ENCODE measurements at places on chromosomes 4 and X.

GRCh38 chrX:72255445-72255844, 16.6 kb upstream of the ERCC6L start:
- no peak for DNase-seq

DNA sequence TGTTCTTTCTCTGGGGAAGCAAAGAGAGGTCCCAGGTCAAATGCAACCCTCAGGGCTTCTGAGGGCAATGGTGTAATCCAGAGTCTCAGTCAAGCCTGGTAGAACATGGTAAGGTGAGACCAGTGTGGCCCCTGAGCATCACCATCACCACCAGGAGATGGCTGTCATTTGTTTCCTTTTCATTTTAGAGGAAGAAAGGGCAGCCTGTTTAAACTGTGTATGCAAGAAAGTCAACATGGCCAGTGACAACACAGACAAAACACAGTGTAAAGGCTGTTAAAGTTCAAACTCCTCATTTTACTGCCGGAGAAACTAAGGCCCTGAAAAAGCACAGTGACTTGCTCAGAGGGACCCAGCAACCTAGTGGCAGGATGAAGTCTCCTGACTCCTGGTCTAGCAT, 2.0 kb upstream of the EDA start:
- no peak for DNase-seq

DNA sequence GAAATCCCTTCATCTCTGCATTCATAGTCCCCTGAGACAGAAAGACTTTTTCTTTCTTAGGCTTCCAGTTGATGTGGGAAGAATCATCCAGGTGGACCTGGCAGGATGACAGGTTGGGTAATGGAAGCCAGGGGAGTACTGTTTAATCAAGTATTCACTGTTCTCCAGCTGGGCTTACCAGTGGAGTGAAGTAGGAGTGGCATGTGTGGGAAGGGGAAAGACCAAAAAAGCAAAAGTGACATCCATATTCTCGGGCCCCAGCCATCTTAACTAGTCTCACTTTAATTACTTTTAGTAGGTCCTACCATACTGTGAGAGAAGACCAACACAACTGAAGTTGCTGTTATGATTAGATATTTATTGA, 18.5 kb downstream of the VSIG4 start:
- no peak for DNase-seq

DNA sequence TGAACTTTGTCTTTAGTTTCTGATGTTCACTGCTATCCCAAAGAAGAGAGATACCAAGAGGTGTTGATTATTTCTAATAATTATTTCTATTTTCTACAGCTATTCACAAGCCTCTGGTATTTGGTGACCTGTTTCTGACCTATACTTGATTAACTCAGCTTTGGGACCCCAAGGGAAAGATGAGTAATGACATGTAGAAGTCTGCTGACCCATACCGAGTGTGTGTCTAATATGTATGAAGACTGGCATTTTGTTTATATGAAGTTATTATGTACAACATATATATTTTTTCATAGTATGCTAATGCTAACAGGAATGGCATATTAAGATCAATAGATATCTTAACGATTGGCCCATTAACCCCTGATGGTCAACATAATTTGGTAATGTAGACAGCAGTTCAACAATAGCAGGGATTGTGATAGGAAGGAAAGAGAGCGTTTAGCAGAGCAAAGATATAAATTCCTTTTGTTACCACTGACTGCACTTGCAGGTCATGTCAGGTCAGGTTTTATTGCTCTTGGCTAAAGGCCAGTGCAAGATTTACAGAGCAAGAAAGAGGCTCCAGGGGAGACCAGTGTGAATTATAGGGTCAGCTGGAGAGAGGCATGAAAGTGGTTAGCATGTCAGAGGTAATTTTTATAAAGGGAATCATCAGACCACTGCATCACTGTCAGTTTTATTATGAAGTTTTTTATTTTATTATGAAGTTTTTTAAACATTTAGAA, 94.7 kb upstream of the DIPK2B start:
- DNase-seq = no peak

- DNase-seq = no peak
Observed at GRCh38 chr4:25433966-25434827, 57.1 kb downstream of the ANAPC4 start.

DNA sequence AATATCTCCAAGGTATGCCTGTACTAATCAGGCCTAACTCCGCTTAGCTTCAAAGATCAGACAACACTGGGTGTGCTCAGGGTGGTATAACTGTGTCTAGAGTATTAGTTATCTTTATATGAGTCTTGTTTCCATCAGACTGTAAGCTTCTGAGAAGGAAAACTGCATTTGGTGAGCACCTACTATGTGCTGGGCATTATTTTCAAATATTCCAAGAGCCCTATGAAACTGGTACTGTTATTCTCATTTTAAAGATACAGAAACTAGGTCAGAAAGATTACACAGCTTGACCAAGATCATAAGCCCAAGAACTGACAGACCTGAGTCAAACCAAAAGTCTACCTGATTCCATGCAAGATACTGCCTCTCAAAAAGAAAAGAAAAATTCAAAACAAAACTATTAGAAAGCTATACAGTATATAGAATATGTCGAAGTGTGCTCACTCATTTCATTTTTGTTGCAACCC, 44.4 kb downstream of the LRBA start:
- DNase-seq = no peak
